ENCODE measurements at places on chromosomes 3 and 15. TPM values are rescaled to one million over a fixed set of nuclear protein-coding genes. Genes with fewer than 3 reads are reported as not detected.

CHRFAM7A gene
- total RNA-seq, result 0.76 TPM

CYP19A1 gene
- total RNA-seq, result not detected

FSD2 gene
- not detected for total RNA-seq

PTH1R gene
- total RNA-seq, result under 0.01 TPM

CLDN18 gene
- total RNA-seq, result not detected

CFAP161 gene
- total RNA-seq, result 0.38 TPM

DMXL2 gene
- total RNA-seq, result 12.6 TPM

HGD gene
- not detected for total RNA-seq

SPTBN5 gene
- total RNA-seq, result 2.7 TPM

KCNMB3 gene
- total RNA-seq, result 2.1 TPM

FGD5 gene
- total RNA-seq, result 86.3 TPM

ANKRD34C gene
- not detected for total RNA-seq

TMA7 gene
- 108 TPM for total RNA-seq

GOLGA6L10 gene
- total RNA-seq, result under 0.01 TPM

DCP1A gene
- total RNA-seq, result 12.3 TPM

LTK gene
- total RNA-seq, result not detected

Data from dermis microvascular lymphatic vessel endothelial cell (primary cell).